ENCODE measurements at places on chromosomes 16 and 17. TPM values are rescaled to one million over a fixed set of nuclear protein-coding genes. Genes with fewer than 3 reads are reported as not detected.

DNA sequence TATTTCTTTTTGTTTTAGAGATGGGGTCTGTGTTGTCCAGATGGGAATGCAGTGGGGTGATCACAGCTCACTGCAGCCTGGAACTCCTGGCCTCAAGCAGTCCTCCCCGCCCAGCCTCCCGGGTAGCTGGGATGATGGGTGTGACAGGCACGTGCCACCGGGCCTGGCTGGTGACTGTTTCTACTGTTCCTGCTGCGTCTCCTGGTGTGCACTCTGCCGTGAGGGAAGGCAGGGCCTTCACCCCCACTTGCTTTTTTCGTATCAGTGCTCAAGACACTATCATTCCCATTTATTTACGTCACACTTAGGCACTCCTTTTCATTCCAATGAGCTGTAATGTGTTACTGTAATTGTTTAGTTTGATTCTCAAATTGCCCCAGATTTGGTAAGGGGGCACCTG lies 25.3 kb upstream of the PVALEF start:
- no peak for DNase-seq

DNA sequence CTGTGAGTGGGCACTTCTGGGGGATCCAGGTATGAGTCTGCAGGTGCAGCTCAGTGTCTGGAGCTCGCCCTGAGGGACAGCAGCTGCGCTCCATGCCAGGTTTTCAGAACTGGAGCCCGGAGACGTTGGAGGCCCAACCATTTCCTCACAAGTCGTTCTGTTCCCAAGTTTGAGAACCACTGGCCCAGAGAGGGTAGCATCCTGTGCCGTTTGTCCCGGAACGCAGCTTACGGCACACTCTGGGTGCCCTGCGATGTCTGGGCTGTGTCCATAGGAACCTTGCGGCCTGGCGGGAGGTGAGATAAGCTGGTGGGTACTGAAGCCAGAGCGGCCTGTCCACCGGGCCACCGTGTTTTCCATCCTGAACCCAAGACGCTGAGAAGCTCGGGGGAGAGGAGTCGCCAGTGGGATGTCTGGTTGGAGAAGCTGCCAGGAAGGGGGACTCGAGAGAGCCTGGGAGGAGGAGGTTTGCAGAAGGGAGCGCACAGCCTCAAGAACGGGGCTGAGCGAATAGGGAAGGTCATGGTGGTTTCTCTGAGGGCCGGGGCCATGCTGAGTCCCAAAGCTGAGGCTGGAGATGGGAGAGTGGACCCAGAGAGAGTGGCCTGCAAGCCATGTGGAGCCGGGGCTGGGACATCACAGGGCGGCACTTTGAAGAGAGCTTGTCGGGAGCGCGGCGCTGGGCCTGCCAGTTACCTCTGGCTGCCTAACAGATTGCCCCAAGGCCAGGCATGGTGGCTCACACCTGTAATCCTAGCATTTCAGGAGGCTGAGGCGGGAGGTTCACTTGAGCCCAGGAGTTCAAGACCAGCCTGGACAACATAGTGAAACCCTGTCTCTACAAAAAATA lies 211.0 kb upstream of the GSE1 start:
- DNase-seq = no peak

- DNase-seq = no peak
Observed at GRCh38 chr17:35596530-35597233, 9.6 kb downstream of the AP2B1 start.

- no peak for DNase-seq
Observed at GRCh38 chr16:14146445-14146844, 75.3 kb downstream of the MRTFB start.

GRCh38 chr16:75292691-75293090 lies 41.3 kb upstream of the BCAR1 start:
- DNase-seq = no peak

DNA sequence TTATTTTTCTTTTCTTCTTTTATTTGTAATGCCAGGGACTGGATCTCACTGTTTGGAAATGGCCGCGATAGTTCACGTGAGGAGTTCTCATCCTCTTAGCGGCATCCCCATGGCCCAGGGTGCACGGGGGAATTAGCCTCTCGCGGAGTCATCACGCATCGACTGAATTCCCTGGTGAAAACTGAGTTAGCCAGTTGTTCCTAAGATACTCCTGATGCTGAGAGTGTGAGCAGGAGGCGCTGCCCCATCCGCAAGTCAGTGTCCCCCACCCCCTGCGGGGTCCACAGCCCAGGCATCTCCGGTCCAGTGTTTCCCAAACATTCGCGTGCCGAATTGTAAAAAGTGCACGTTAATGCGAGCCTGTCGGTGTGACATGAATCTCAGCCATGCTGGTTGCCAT lies 277.2 kb downstream of the CPPED1 start:
- no peak for DNase-seq

DNA sequence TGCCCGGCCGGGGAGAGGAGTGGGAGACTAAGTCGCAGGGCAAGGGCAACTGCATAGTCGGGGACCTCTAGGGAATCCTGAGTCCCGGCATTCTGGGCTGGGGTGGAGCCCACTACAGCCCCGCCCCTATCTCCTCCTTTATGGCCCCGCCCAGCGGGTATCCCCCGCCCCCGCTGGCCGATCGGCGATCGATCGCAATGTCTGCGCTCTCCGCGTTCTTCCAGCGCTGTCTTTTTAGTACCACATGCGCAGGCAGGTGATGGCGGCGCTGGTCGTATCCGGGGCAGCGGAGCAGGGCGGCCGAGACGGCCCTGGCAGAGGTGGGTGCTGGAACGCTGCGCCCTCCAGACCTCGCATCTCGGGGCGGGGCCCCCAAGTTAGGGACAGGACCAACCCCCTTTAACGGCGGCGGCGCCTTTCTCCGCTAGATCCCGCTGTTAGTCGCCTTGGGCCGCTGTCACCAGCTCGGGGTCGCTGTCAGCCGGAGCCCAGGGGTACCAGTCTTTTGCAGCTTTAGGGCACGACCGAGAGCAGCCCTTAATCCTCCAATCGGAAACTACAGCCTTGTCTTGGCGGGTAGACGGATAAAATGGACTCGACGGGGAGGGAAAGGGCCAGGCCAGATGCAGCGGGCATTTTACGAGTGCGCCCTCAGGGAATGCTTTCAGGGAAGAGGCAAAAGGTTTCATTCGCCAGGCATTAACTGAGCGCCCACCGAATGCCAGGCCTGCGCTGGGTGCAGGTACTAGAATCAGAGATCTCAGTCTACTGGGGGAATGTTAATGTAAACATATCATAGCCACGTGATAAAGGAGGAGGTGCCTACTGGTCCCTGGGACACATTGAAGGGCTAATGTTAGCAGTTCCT lies at the start of gene DPH1:
Gene DPH1, plus strand, starts transcription at position 243 of the 868 bp plus-strand sequence. Its CDS starts 17 bp downstream, at position 260.
- peak; percentile 83 for DNase-seq

- DNase-seq = no peak
Observed at GRCh38 chr17:65219124-65219523, 82.0 kb downstream of the RGS9 start.

GRCh38 chr17:3963237-3964201 lies 718 bp downstream of the ATP2A3 start:
- DNase-seq = peak; percentile 67

- no peak for DNase-seq
Observed at GRCh38 chr17:74523308-74523707, 8.0 kb downstream of the CD300LB start.

DNA sequence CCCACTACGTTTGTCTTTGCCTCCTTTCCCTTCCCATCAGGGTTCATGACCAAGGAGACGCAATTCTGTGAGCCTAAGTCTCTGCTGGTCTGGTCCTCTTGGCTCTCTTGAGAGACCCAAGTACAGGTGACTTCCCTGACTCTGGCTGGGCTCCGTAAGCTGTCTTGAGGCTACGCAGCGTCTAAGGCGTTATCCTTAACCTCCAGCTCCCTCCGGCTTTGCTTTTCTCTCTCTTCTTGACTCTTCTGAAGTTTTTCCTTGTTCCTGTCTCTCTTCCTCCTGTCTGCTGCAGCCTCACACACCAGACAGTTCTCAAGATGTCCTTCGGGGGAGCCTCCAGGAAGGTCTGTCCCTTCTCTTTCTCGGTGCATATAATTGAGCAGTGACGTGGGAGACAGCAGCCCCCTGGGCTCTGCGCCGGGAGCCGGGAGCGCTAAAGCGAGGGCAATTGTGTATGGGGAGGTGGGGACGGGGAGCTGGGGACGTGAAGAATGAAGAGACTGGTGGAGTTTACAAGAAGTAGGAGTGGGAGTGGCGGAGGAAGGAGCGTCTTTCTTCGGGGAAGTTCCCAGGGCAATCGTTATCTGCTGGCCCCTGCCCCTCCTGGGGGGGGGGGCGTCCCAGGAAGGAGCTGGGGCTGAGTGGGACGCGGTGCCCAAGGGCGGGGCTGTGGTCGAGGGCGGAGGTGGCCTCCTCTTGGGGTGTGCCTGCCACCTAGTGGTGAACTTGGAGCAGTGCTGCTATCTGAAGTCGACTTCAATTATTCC lies 6.9 kb upstream of the PIRT start:
- peak; percentile 54 for DNase-seq

GRCh38 chr17:9646546-9646885 lies 1.2 kb downstream of the USP43 start:
- DNase-seq = no peak

- DNase-seq = no peak
Observed at GRCh38 chr17:47325176-47325575, 1.4 kb downstream of the EFCAB13 start.

The G6PC1 gene
- not detected for total RNA-seq

The STH gene
- total RNA-seq = not detected

The SYT17 gene
- 0.34 TPM for total RNA-seq

The STARD3 gene
- total RNA-seq = 54.4 TPM

The CTF1 gene
- 0.30 TPM for total RNA-seq

The TBX2 gene
- 0.14 TPM for total RNA-seq

The RUNDC1 gene
- total RNA-seq = 19.9 TPM
